ENCODE measurements at places on chromosomes 11 and 22.

DNA sequence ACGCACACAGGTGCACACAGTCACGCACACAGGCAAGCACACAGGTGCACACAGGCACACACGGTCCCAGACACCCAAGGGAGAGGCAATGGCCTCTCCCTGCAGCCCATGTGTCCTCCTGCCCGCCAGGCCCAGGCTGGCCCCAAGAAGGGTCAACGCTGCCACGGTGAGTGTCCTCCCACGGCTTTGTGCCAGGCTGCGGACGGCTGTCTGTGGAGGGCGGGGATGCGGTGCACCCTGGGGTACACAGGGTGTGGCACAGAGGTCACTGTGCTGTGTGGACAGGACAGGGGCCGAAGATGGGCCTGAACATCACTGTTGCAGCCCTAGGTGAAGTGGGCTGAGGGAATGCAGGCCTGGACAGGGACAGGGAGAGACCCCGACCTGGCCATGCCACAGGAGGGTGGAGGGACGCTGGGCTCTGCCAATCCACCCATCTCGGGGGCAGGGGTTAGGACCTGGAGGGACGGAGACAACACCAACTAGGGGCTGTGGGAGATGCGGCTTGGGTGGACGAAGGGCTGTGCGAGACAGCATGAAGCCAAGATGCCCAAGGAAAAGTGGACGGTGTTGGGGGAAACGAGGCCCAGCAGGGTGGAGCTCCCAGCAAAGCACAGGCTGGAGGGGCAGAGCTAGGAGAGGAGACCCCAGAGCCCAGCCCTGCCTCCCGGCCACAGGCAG is 523.8 kb downstream of the BRD1 start:
- DNase-seq: no peak

- no peak for DNase-seq
Measured at GRCh38 chr22:41367039-41367679, 14.6 kb upstream of the TEF start.

DNA sequence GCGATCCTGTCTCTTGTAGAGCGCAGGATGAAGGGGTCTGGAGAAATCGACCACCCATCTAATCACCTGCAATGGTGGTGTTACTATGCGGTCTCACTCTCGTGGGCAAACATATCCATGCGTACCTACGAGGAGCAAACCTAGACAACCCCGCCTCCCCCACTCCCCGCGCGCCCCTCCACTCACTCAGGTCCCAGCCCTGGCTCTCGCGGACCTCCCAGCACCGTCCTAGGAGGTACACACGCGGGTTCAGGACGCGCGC is 887 bp downstream of the TRPC6 start:
- DNase-seq: no peak

- no peak for DNase-seq
Measured at GRCh38 chr22:49426098-49426497, 401.6 kb downstream of the BRD1 start.

GRCh38 chr22:43110927-43111623 is 525 bp downstream of the BIK start:
- peak; percentile 19 for DNase-seq

DNA sequence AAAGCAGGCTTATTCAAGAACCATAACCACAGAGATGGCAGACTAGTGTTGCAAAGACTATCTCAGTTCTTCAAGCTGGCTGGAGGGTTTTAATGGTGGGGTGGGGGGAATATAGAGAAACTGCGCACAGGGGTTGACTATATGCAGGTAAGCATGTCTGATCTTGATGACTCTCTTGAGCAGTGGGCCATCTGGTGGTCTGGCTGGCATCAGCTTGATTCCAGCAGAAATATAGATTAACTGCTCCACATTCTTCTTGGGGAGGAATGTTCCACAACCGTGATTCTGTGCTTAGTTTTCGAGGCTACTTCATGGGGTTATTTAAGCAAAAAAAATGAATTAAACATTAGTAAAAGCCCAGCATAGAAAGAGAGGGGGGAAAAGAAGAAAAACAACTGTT is 158.8 kb upstream of the PGR start:
- no peak for DNase-seq

GRCh38 chr11:73555615-73556014 is 42.3 kb downstream of the FAM168A start:
- no peak for DNase-seq

- peak; percentile 5 for DNase-seq
Measured at GRCh38 chr11:12914400-12914912, 94.7 kb upstream of the RASSF10 start.

DNA sequence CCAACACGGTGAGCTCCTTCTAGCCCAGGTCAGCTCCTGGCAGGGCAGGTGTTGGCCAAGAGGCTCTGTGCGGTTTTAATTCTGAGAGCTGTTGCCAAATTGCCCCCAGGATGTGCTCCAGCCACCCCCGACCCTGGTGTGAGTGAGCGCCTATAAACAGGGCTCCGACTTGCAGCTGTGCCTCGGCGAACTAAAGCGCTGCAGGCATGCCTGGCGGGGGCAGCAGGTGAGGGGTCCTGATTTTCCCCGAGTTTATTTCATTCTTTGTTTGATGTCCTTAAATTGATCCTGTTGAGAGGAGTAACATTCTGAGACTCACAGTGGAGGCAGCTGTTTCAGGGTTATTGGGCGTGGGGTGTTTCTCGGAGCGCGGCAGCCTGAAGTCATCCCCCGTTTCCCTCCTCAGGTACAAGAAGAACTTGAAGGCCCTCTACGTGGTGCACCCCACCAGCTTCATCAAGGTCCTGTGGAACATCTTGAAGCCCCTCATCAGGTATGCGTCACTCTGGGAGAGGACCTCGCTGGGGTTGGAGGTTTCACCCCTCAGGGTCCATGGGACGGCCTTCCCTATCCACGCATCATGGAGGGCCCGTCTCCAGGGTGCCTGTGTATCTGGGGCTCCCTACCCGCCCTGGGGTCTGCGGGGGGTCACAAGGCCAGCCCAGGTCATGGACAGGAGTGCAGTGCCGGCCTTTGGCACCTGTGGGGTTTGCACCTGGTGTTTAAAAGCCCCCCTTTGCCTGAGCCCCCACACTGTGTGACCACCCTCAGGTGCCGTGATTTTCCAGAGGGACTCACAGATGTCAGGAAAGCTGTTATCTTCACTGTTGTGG is 62.1 kb downstream of the ARHGAP8 start:
- no peak for DNase-seq

- no peak for DNase-seq
Measured at GRCh38 chr11:78164471-78164870, 24.0 kb downstream of the KCTD21 start.

DNA sequence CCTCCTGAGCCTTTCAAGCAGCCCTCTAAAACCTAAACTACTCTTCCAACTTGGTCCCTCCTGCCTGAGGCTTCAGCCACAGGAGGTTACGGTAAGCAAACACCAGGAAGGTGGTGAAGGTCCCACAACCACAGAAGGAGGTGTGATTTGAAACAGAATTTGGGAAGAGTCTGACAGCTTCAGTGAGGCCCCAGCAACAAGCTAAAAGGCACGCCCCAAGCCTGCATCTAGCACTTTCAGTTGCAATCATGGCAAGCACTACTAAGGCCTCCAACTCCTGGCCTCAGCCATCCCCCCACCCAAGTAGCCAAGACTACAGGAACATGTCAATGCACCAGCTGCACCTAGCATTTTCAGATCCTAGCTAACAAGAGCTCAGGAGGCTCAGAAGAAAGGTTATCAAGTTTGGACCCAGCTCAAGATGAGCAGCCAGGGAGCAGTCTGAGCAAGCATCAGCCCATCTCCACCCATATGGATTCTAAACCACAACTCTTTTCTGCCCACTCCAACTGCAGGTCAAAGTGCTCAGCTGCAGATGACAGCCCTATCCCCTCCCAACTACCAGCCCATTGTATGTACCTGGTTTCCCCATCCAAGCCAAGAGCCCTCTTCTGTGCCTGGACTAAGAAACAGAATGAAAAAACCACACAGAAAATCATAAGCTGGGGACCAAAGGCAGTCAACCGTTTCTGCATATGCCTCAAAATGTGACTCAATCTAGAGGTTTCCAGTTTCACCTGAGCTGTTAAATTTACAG is 10.4 kb upstream of the AHNAK start:
- no peak for DNase-seq

GRCh38 chr11:2709429-2709828 is 9.6 kb upstream of the KCNQ1OT1 start:
- no peak for DNase-seq

DNA sequence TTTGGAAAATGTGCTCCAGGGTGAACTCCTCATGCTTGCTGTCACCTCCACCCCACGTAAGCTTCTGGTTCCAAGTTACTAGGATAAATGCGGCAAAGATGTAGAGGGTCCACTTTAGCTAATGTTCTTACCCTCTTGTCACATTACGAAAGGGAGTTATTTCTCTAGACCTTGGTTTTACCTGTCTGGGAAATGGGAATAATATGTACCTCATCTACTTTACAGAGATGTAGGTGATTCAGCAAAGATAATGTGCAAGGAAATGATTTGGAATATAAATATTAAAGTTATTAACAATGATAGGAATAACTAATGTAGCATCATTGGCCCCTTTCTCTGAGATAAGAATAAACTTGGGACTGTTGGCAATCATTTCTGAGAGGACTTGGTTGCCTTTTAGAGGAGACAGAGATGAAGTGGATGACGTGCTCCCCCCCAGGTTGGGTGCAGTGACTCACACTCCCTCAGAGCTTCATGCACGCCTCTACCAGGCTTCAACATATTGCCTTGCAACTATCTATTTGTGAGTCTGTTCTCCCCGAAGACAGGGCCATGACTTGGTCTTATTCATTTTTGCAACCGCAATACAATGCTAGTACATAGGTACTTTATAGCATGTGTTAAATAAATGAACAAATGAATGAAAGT is 97.1 kb downstream of the ME3 start:
- DNase-seq: no peak

DNA sequence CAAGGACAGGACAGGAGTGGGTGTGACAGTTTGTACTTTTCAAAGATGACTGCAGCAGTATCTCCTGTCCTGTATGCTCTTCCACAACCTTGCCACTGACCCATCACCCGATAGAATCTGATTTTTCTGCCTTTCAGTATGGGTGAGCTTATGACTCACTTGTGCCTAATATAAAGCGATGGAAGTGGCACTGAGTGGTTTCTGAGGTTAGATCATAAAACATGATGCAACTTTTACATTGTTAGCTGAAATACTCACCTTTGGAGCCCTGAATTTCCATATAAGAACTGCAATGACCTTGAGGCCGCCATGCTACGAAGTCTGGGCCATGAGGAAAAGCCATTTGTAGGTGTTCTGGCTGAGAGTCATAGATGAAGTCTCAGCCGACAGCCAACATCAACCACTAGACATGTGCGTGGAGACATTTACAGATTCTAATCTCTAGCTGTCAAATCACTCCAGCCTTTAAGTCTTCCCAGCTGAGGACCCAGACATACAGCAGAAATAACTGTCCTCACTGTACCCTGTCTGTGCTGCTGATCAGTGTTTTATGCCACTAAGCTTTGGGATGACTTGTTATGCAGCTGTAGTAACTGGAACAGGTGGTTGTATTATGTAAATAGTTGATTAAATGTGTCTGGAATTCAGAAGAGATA is 105.9 kb upstream of the ARHGAP20 start:
- no peak for DNase-seq

- DNase-seq: no peak
Measured at GRCh38 chr11:115709297-115709696, 205.1 kb upstream of the CADM1 start.

GRCh38 chr22:20435436-20436306 is 2.0 kb downstream of the SCARF2 start:
- DNase-seq: no peak

DNA sequence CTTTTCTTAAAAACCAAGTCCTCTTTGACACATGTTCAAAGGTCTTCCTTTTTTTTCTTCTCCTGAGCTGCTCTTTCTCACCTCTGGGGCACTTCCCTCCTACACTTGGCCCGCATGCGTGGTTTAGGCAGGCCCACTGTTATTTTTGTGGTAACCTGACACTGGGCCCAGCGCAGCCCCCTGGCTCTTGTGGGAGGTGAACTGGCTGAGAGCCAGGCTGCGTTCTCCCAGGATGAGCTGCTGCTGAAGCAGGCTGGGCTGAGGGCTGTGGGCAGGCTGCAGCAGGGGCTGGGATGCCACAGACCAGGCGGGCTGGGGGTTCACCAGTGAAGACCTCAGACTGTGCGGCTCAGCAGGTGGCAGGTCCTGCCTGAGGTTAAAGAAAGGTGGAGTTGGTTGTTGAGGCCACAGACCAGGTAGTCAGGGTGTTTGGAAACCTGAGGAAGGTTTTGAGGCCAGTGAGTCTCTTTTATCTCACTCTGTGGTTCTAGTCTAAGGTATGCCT is 72.4 kb downstream of the TEAD1 start:
- DNase-seq: no peak

- DNase-seq: no peak
Measured at GRCh38 chr22:37180531-37181231, 7.4 kb downstream of the C1QTNF6 start.

DNA sequence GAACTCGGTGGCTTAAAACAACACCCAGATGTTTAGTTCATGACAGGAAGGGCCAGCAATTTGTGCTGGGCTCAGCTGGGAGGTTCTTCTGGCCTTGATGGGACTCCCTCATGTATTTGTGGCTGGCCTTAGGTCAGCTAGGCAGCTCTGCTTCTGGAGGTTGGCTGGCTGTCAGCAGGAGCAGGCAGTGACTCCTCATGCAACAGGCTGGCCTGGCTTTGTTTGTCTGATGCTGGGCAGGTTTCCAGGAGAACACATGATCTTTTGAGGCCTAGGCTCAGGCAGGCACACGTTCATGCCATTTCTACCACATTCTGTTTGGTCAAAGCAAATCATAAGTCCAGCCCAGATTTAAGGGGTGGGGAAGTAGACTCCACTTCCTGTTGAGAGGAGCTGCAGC is 571.2 kb downstream of the TBC1D22A start:
- DNase-seq: no peak

DNA sequence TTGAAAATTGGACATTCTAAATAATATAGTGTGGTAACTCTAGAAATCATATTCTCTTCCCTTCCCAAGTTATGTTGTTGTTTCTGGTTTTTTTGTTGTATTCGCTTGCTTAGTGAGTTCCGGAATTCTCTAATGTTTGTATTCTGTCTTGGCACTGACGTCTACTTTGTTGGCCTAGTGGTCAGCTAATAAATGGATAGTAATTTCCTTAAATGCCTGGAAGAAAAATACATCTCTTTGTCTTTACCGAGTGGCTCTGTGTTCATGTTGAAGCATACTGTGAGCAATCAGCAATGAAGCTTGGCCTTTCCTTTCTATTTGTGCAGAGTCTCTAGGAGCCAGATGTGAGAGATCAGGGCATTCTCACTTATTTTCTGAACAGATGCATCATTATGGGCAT is 1225.7 kb downstream of the JRKL start:
- no peak for DNase-seq
